ENCODE measurements at places on chromosomes 5 and 9.

GRCh38 chr9:27367175-27367798 is 70.3 kb upstream of the EQTN start:
- DNase-seq, result no peak

DNA sequence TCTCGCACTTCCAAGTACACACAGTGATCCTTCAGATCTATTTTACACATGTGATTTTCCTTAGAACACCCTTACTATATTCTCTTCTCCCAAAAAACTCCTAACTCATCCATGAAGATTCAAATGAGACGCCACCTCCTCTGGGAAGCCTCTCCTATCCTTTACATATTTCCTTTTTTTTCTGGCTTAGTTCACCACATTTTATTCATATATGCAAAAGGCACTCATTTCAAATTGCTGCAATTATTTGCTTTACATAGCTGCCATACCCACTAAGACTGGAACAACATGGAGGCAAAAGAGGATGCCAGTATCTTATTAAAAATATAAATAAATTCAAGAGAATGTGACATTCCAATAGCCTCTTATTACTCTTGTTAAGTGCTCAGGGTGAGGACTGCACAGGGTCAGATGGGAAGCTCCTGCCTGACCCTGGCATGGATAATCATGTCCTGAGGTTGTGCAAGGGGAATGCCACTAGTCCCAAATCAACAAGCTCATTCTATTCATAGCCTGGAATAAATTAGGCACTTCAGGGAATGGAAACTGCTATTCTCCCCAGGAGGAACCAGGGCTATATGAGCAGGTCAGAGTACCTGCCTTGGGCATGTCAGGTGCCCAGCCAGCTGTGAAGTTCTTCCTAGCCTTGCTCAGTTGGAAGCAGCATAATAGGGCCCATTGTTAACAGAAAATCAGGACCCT is 262.9 kb downstream of the FBXL17 start:
- DNase-seq, result no peak

- DNase-seq, result no peak
Measured at GRCh38 chr9:37710046-37710445, 43.6 kb upstream of the TRMT10B start.

DNA sequence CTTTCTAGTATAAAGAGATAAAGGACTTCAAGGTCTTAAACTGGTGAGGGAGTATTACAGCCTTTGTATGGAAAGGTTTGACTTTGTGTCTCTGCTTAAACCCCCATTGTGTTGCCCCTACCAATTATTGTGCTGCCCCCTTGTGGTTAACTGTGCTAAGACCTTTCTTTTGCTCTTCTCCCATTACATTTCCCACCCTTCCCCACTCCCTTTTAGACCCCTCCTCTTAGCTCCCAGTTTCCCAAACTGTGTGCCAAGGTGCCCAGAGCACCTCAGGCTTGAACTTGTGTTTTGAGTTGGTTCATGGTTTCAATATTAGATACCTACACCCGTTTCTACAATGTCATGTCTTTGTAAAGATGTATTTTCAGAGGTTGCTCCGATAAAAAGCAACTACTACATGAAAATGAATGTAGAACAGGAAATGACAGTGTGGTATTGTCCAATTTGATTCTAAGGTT is 2.9 kb downstream of the JAK2 start:
- DNase-seq, result peak; percentile 70

- no peak for DNase-seq
Measured at GRCh38 chr9:131695836-131696460, 43.9 kb downstream of the RAPGEF1 start.

GRCh38 chr9:79360387-79361347 is 211.1 kb upstream of the TLE4 start:
- peak; percentile 84 for DNase-seq

- peak; percentile 2 for DNase-seq
Measured at GRCh38 chr9:104177003-104177611, 83.0 kb downstream of the SMC2 start.

Data from EH (cell line).